ENCODE measurements at places on chromosomes 1 and 21.

GRCh38 chr1:188350104-188350503 lies 1521.4 kb downstream of the PLA2G4A start:
- no peak for DNase-seq

GRCh38 chr1:31264790-31265386 lies 25.2 kb upstream of the NKAIN1 start:
- DNase-seq = no peak

DNA sequence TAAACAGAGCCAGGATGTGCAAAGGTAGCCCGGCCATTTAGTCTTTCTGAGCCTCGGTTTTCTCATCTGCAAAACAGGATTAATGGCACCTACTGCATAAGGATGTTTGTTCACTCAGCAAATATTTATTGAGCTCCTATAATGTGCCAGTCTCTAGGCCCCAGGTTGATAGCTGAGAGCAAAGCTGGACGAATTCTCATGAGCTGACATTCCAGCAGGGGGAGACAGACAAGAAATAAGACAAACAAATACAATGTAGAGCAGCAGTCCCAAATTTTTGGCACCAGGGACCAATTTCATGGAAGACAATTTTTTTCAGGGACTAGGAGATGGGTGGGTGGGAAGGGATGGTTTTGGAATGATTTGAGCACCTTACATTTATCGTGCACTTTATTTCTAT lies 74.3 kb upstream of the PAX7 start:
- DNase-seq = no peak

- no peak for DNase-seq
Observed at GRCh38 chr21:36923270-36923669, 43.2 kb downstream of the HLCS start.

GRCh38 chr1:163399001-163399400 lies 77.2 kb downstream of the NUF2 start:
- DNase-seq = no peak

Measured in hippocampal formation (tissue), 2 donors.